DND-41 (cell line): ENCODE measurements at places on chromosomes 12 and 14.
A peak's percentile ranks its signal among the peaks of the same experiment; 100 is the strongest.

DNA sequence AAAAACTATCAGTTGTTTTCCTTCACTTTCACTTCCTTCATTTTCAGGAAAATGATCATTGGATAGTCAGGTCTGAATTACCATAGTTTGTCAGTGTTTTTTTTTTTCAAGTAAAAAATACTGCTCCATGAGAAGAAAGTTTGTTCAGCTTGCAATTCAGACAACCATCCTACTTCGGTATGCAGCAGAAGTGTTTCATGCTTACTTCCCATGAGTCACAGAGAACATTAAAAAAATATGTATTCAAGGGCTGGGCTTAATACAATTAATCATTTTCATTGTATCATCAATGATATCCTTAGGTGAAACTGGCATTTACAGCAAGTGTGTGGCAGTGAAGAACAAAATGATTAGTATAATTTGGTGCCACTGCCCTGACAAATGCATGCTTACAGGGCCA is 21.6 kb downstream of the PYM1 start:
- no peak for DNase-seq

- DNase-seq, result no peak
Measured at GRCh38 chr12:5185435-5186069, 141.9 kb downstream of the KCNA5 start.

GRCh38 chr12:63779498-63780481 is at the start of gene RXYLT1:
Gene RXYLT1, plus strand, starts transcription at chr12:63779909. Its CDS starts 52 bp downstream, at chr12:63779961.
- peak; percentile 87 for DNase-seq

GRCh38 chr12:47762850-47763465 is 4.3 kb upstream of the RAPGEF3 start:
- DNase-seq, result no peak

DNA sequence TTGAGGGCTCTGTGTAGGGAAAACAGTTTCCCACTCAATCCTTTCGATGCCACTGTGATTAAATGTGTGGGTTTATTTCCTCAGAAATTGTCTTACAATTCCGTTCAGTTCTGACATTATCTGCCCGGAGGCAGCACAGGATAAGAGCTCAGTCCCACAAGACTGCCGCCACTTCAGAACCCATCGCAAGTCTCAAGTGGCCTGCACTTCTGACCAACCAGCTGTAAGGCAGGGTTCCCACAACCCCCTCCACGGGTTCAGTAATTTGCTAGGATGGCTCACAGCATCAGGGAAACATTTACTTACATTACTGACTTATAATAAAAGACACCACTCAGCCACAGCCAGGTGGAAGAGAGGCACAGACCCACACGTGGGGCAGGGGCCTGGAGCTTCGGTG is 17.2 kb downstream of the BDKRB2 start:
- no peak for DNase-seq

GRCh38 chr12:20127413-20127812 is 240.9 kb upstream of the PDE3A start:
- DNase-seq, result no peak

DNA sequence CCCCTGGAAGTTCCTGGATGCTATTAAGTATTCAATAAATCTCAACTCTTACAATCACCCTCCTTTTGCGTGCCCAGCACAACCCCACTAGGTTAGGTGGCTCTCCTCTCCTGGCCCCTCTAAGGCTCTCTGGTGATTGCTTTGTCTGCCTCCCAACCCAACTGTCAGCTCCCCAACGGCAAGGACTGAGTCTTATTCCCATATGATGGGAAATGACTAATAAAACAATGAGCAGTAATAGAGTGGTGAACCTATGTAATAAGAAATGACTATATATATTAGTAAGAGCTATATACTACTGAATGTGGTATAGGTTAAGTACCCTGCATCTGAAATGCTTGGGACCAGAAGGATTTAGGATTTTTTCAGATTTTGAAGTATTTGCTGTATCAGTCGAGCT is 8.1 kb downstream of the APPL2 start:
- no peak for DNase-seq

DNA sequence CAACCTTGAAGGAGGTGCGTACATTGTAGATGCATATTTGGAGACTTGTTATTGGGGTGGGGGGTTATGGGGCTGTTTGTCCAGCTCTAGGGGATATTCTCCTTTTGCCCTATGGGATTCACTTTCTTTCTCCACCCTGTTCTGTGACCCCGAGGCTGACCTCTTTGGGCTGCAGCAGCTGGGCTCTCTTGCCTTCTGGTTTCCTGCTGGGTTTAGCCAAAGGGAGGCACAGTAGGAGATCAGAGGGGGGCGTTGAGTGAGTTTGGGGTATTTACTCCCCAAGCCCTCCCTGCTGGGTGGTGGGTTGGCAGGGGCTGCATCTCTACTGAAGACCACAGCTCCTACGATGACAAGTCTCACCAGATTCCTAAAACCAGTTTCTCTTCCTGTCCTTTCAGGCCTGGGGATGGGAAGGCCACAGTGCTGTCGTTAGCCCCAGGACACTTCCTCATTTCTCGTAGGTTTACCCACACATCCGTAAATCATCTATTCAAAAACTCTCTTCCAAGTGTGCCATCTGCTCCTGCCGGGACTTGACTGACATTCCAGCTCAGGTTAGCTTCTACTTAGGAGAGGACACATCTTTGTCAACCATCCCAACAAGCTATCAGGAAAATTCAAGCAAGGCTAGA is 127.1 kb downstream of the TMEM30B start:
- DNase-seq, result no peak

- no peak for DNase-seq
Measured at GRCh38 chr12:5479761-5480160, 47.9 kb downstream of the NTF3 start.

DNA sequence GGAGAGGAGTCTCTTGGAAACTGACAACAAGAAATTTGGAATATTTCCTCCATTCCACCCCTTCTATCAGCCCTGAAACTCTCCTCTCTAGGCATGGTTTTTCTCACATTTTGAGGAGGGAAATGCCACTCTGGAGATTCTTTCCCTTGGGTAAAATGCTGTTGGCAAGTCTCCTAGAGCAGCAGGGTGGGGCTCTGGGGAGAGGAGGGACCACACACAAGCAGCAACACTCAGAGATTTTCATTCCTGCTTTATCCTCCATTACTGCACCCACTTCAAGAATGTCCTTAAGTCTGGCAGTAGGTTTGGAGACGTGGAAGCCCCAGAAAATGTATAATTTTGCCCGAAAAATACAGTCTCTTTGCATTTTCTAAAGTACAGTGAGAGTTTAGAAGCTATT is 130.8 kb upstream of the FLRT2 start:
- DNase-seq, result no peak

DNA sequence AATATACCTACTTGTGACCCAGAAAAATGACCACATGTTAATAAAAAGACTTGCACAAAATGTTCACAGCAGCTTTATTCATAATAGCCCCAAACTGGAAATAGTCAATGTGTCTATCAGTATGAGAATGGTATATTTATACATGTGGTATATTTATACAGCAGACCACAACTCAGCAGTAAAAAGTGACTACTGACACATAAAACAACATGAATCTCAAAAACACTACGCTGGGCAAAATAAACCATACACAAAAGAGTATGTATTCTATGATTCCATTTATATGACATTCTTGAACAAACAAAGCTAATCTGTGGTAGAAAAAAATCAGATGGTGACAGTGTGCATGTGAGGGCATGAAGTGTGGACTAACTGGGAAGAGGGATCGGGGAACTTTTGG is 35.1 kb downstream of the ARF6 start:
- DNase-seq, result no peak

DNA sequence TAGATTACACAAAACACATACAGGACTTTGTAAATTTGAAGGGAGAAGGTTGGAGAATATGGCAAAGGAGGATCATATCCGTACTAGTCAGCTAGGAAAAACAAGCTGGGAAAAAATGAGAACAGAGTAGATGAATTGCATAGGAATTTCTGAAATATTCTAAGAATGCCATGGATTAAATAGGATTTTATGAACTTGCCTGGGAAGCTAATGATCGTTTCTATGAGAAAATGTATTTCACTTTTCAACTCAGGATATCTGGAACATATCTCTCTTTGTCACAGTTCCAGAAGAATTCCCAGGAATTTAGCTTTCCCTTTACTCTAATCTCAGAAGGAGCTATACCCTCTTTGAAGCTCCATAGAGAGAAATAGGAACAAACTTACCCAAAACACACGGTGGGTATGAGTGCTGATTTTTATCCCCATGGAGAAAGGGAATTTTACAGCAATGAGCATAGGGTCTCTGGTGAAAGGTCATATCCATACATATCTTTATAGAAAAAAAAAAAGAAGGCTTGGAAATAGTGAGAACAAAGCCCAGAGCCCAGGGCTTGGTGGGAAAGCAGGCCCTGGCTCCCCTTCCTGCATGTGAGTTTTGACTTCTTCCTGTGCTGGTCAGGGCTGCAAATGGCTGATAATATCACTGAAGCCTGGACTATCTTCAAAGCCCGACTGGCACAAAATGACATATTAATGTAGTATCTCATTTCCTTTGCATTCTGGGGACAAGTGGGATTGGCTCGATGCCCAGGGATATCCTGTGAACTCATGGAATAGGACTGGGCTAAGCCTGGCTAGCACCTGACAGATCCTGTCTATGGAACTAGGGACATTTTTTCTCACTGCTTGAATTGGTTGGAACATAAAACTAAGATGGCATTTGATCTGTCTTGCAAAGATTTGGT is 136.3 kb downstream of the AEBP2 start:
- no peak for DNase-seq

DNA sequence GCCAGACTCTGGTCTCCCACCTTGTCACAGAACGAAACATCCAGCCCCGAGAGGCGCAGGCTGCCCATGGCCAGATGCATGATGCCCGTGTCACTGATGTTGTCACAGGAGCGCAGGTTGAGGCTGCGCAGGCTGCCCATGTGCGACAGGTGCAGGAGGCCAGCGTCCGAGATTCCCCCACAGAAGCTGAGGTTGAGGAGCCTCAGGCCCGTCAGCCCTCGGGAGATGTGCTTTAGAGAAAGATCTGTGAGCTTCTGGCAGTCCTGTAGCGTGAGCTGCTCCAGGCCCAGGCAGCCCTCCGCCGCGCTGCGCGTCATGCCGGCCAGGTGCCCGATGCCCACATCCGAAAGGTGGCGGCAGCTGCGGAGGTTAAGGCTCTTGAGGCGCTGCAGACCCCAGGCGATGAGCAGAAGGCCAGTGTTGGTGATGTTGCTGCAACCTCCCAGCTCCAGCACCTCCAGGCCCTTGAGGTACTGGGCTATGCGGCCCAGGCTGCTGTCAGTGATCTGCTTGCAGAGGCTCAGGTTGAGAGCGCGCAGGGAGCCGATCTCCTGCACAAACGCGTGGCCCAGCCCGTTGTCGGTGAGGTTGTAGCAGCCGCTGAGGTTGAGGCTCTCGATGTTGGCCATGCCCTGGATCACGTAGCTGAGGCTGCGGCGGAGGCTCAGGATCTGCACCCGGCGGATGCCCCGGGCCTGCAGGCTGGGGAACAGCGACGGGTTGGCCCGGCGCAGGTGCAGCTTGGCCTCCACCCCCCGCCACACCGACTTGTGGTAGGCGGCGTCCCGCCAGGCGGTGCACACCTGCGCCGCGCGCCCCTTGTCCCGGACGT is 991 bp downstream of the FBXL14 start:
- DNase-seq, result peak; percentile 69

- DNase-seq, result no peak
Measured at GRCh38 chr12:66063916-66064315, 66.6 kb downstream of the LLPH start.

DNA sequence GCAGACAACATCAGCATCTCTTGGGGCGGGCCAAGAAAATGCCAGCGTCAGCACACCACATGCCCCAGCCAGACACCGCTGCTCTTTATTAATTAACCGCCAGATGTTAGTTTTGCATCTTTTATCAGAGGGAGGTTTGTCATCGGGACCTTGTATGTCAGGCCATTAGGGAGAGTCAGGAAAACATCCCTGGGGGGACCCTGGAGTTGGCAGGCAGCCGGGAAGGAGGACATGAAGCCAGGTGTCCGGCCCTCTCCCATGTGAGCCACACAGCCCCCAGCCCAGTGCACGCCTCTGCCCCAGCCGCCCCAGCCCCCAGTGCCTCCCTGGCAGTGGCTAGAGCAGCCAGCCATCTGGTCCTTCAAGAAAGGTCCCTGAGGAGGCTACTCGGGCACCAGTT is 56.9 kb upstream of the FAM222A start:
- no peak for DNase-seq

DNA sequence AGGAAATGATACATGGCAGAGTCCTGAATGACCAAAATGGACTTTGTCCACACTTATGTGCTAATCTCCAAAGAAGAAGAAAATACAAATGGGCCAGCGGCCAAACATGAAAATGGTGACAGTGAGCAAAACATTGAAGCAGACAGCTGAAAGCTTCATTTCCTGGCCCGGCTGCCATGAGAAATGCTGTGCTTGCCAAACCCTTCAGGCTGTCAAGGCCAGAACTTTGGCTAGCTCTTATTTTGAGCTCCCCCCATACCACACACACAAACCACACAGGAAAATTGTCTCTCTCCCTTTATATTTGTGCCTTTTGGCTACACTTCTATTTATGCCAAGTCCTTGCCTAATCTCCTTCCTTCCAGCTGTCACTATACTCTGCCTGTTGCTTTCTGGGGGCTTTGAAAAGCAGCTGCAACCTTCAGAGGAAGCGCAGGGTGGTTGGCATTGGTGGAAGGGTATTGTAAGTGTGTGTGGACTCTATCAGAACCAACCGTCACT is 323.8 kb downstream of the RAD51B start:
- DNase-seq, result peak; percentile 27

GRCh38 chr14:104827177-104828055 is 26.5 kb downstream of the ZBTB42 start:
- no peak for DNase-seq

DNA sequence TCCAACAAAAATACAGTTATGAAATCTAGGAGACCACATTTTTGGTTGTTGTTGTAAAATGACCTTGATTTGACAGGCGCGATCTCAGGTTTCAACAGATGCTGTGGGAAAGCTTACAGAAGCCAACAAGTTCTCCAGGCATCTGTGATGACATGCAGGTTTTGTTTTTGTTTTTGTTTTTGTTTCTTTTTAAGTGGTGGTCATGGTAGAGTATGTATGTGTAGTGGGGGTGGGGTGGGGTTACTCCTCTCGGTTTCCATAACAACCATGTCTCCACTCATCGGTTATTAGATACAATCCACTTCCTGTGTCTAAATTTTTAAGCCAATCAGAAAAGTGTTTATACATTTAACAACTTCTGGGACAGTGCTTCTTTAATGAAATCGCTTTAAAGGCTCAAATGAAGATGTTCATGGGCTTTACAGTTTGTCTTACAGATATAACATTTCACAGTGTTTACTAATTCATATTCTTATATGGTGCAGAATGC is 199.9 kb upstream of the FOXN3 start:
- peak; percentile 34 for DNase-seq

- DNase-seq, result no peak
Measured at GRCh38 chr12:24349051-24349799, 399.8 kb upstream of the SOX5 start.

DNA sequence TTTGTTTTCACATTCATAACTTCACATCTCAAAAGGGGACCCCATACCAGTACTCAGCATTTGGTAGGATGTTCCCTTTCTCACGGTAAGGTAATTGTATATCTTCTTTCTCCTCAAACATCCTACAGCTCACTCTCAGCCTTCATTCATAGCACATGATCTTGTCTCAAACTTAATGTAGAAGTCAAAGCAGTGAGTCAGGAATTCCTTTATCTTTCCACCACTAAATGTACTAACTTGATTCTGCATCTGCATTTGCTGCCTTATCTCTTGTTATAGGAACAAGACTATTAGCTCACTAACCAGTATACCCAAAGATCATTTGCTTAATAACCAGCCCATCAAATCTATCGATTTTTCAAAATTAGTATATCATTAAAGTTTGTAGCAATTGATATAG is 22.9 kb downstream of the CPSF2 start:
- no peak for DNase-seq

GRCh38 chr12:110002676-110003515 is 3.7 kb downstream of the ANKRD13A start:
- DNase-seq, result no peak
